ENCODE measurements at places on chromosomes 5 and 9.

DNA sequence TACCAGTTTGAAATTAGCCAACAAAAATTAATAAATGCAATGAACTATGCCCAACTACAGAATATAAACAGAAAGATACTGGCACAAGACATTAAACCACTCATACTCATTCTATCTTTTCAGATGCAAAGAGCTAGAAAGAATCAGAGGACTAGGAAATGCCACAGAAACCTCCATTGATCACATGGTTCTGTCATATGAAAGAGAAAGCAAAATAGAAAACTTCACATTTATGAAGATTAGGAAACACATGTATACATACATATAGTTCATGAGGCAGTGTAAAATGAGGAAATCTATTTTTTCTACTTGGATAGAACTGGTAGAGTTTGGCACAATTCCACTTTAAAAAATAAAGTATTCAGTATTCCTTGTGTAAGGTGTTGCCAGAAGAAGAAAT, 275.1 kb upstream of the PTGER4 start:
- DNase-seq = no peak

- no peak for DNase-seq
Observed at GRCh38 chr5:36528588-36528987, 77.8 kb upstream of the SLC1A3 start.

DNA sequence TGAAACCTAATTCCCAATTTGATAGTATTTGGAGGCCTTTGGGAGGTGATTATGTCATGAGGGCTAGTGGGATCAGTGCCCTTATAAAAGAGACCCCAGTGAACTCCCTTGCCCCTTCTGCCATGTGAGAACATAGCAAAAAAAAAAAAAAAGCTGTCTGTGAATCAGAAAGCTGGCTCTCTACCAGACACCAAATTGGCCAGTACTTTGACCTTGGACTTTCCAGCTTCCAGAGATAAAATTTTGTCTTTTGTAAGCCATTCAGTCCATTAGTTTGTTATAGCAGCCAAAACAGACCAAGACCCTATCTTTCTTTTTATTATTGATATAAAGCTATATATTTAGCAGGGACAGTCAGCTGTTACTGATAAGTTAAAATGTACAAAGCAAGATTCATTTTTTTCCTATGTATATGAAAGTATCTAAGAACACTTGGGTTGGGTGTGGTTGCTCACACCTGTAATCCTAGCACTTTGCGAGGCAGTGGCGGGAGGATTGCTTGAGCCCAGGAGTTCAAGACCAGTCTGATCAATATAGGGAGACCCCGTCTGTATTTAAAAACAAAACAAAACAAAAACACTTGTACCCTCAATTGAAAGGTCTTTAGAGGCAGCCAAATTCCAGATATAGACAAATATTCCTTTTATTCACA, 8.1 kb upstream of the C5orf24 start:
- no peak for DNase-seq

DNA sequence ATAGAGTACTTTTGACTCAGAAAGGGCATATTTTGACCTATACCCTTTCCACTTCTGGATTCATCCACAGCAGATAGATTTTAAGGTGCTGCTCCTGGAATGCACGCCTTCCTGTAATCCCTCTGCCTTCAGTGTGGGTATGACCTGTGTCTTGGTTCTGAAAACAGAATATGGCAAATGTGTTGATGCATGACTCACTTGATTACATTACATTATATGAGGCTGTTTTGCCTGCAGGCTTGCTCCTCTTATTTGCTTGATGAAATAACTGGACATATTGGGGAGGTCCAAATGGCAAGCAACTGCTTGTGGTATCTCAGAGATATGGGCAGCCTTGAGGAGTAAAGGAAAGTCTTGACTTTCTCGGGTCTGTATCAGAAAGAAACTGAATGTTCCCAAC, 468.6 kb downstream of the CDH18 start:
- no peak for DNase-seq

- DNase-seq = no peak
Observed at GRCh38 chr9:4594994-4595393, 67.1 kb upstream of the PLPP6 start.

DNA sequence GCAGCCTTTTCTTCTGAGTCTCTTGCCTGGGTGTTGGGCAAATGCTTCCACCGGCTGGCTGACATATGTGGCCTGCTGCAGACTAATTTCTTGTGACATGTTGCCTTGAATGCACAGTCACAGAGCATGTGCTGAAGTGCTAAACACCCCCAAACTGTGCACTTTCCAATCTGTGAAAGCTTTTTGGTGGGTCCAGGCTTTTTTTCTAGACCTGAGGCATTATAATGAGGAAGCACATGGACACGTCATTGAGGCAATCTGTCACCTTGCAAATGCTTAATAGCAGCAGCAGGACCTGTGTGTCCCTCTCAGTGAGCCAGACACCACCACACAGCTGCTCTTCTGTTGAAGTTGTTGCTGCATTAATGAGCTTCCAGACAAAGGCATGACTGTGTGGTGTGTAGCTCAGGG, 274.7 kb downstream of the ELAVL2 start:
- no peak for DNase-seq

DNA sequence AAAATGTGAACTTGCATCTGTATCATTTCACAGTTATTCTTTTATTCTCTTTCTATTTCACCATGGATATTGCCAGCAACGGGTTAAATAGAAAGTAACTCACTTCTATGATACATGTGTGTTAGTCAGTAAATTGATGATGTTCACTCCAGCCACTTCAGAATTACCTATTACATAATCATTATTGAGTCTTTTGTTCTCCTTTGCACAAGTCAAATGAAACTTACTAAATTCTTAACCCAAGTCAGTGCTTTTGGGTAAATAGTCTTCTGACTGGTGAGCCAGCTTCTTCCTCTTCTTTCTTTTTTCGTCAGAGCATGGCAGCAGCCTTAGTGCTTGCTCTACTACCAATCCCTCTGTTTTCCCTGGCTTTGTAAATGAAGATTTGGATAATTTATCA, 344.3 kb downstream of the RAB3C start:
- no peak for DNase-seq

- DNase-seq = peak; percentile 26
Observed at GRCh38 chr5:55344392-55344992, 36.7 kb downstream of the MTREX start.

- DNase-seq = no peak
Observed at GRCh38 chr9:69815313-69815712, 5.3 kb upstream of the CFAP95 start.

DNA sequence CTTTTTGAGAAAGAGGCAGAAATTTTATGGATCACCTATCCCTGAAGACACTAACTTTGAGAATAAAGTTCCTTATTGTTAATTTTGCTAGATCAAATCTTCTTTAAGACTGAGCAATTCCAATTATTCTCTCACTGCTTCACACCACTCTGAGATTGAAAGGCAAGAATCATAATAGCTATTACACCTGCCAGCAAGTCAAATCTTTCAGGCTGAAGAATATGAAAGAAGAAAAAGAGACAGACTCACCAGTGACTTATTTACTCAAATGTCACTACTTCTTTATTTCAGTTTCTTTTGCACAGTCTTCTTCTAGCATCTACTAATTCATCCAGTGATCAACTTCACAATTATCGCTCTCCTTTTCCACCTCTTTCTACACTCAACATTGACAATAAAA, 35.9 kb upstream of the PLPPR1 start:
- DNase-seq = no peak

DNA sequence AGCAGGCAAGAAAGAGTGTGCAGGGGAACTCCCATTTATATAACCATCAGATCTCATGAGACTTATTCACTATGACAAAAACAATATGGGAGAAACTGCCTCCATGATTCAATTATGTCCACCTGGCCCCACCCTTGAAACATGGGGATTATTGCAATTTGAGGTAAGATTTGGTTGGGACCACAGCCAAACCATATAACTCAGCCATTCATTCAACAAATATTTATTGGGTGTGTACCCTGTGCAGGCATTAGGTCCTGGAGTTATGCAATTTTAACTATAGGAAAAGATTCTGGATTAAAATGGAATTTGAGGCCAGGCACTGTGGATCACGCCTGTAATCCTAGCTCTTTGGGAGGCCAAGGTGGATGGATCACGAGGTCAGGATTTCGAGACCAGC, 124.2 kb upstream of the GAS1 start:
- no peak for DNase-seq

- DNase-seq = no peak
Observed at GRCh38 chr5:80125962-80126480, 90.9 kb downstream of the THBS4 start.

DNA sequence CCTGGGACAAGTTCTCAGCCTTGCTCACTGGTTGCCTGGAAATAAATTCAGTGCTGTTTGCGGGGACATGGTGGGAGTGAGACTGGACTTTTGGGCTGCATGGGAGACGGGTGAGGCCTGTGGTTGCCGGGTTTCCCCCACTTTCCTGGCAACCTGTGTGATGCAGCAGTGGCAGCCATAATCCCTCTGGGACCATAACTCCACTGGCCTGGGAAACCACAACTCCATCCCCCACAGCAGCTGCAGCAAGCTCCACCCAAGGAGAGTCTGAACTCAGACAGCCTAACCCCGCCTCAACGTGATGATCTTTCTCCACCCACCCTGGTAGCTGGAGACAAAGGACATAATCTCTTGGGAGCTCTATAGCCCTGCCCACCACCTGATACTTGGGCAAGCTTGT, 349.9 kb downstream of the PIK3R1 start:
- peak; percentile 46 for DNase-seq

- no peak for DNase-seq
Observed at GRCh38 chr5:107542831-107543231, 127.9 kb downstream of the EFNA5 start.

GRCh38 chr9:76433836-76434235, 25.1 kb upstream of the GCNT1 start:
- DNase-seq = no peak

GRCh38 chr9:105511446-105511845, 46.5 kb upstream of the FKTN start:
- no peak for DNase-seq

DNA sequence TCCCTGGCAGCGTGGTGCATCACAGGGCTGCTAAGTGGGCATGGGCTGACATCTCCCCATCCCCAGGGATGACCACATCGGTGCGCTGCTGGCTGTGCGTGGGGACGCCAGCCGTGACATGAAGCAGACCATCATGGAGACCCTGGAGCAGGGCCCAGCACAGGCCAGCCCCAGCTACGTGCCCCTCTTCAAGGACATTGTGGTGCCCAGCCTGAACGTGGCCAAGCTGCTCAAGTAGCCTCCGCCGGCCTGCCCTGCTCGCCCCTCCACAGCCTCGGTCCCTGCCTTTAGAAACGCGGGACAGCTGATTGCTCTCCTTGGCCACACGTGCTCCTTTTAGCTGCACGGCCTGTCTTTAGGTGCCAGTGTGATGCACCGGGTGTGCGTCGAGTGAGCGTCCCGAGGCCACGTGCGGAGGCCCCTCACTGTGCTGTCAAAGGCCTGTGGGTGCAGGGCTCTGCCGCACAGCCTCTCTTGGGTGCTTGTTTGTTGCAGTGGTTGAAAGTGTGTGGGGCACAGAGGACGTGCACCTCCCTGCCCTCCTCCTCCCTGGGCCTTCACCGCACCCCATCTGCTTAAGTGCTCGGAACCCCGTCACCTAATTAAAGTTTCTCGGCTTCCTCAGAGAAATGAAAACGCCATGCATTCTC, 23.8 kb downstream of the EXOC3 start:
- DNase-seq = no peak

GRCh38 chr9:120481846-120482245, 98.1 kb downstream of the CDK5RAP2 start:
- no peak for DNase-seq

- DNase-seq = no peak
Observed at GRCh38 chr5:68968429-68968828, 125.4 kb upstream of the SLC30A5 start.

DNA sequence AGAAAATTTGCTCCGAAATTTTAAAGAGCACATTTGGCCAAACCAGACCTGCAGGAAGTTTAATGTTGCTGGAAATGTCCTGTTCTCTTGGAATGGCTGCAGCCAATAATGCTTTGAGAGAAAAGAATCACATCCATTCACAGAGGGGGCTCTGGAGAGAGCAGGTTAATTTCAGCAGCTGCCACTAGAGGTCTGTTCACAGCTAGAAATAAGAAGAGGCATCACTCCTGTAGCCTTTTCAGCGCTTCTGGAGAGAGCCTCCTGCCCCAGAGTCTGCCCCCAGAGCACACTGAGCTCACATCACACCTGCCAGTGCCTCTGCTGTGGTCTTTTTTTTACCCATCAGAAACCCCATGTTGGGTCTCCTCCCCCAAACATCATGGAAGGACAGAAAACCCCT, 124.8 kb upstream of the RAD23B start:
- DNase-seq = peak; percentile 8

- DNase-seq = no peak
Observed at GRCh38 chr5:160427607-160428006, 6.0 kb downstream of the PTTG1 start.

DNA sequence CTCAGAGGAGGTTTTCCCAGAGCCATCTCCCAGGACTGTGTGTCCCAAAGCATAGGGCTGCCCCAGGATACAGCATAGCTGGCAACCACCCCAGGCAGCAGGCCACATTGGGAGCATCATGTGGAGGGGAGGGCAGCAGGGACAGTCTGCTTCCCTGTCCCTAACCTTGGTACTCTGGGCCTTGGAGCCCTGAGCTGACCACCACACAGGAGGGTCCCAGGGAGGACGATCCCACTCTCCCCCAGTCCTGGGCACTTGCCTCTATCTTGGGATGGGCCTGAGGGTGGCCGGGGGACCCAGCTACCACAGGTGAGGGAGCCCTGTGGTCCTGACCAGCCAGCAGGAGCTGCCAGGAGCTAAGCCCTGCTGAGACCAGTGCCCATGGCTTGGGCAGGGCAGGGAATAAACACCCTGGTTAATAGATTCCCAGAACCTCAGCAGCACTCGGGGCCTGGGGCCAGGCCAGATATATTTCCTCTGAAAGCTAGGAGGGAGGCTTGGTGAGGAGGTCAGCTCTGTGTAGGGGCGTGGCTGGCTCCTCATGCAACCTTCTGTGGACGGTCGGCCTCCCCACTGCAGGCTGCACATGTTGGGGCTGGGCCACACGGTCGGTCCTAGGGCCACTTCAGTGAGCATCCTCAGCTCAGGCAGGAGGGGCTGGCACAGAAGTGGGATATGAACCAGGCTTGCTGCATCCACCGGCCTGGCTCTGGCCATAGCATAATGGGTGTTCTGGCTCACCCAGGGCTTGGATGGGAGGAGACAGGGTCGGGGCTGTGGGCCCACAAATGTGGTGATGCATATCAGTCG, 4.2 kb downstream of the NINJ1 start:
- DNase-seq = no peak

DNA sequence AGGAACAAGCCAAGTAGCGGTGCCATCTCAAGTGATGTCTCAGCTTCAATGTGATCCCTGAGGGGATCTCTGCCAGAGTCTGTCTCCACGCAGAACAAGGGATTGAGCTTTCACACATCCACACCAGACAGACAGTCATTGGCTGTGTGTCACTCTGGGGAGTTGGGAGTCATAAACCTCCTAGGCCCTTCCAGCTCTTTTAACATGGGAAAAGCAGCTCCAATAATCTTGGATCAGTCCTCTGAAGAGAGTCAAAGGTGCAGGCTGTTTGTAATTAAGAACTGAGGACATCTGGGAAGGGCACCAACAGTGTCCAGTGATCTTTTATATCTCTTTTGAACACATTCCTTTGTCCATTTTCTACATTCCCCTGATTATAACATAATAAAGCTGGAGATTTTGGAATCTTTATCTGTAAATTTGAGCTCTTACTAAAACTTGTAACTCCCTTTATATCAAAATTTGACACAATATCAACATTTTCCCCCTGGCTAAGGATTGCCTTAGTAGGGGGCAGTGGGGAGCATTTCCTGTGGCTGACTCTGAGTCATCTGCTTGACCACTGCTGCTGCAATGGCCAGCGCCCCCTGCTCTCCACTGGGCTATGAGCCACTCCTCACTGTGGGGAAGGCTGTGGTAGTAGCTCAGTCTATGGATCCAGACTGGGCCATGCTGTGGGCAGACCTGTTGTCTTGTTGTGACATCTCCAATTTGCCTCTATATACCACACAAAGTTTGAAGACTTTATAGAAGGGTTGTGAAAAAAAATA, 284.4 kb downstream of the OSTF1 start:
- no peak for DNase-seq

All from germinal center (tissue), 1 donor.